Pericardium fibroblast (primary cell): ENCODE measurements at places on chromosomes 3 and 15. TPM values are rescaled to one million over a fixed set of nuclear protein-coding genes. Genes with fewer than 3 reads are reported as not detected.

ZNF385D gene
- total RNA-seq = 0.60 and 0.70 TPM in 2 replicates

BBS4 gene
- 11.6 and 29.6 TPM in 2 replicates for total RNA-seq

PLA2G4F gene
- total RNA-seq = not detected in 2 replicates

IL20RB gene
- 2.8 and 7.8 TPM in 2 replicates for total RNA-seq

IL17RD gene
- 5.4 and 27.3 TPM in 2 replicates for total RNA-seq

TM4SF4 gene
- not detected in 2 replicates for total RNA-seq

SLC2A2 gene
- total RNA-seq = not detected in 2 replicates

FETUB gene
- not detected in 2 replicates for total RNA-seq

GPR149 gene
- not detected in 2 replicates for total RNA-seq

HTR3E gene
- not detected in 2 replicates for total RNA-seq

STRIT1 gene
- total RNA-seq = not detected in 2 replicates

CISH gene
- total RNA-seq = 3.1 and 5.0 TPM in 2 replicates

SGO1 gene
- total RNA-seq = 0.47 and 1.4 TPM in 2 replicates

TRAT1 gene
- not detected in 2 replicates for total RNA-seq

HRH1 gene
- 4.0 and 7.5 TPM in 2 replicates for total RNA-seq

TMEM40 gene
- not detected in 2 replicates for total RNA-seq

AMOTL2 gene
- 188 and 284 TPM in 2 replicates for total RNA-seq

PPP1R2 gene
- 18.6 and 49.7 TPM in 2 replicates for total RNA-seq

PRSS50 gene
- total RNA-seq = not detected in 2 replicates

CACNA2D2 gene
- 0.12 TPM in 1 of 2 replicates, not detected in the other for total RNA-seq

ALDH1L1 gene
- 4.9 and 12.6 TPM in 2 replicates for total RNA-seq

PLCH1 gene
- not detected in 2 replicates for total RNA-seq

TMEM207 gene
- total RNA-seq = not detected in 2 replicates

NANOGP8 gene
- not detected in 2 replicates for total RNA-seq

SPESP1 gene
- total RNA-seq = 3.7 and 4.8 TPM in 2 replicates

GADL1 gene
- total RNA-seq = not detected in 2 replicates

STXBP5L gene
- total RNA-seq = 0.70 TPM in 1 of 2 replicates, not detected in the other

LRIG1 gene
- total RNA-seq = 4.9 and 6.7 TPM in 2 replicates

SLC28A1 gene
- not detected in 2 replicates for total RNA-seq

ENTPD3 gene
- not detected in 2 replicates for total RNA-seq

CLDN11 gene
- 257 and 430 TPM in 2 replicates for total RNA-seq

C3orf85 gene
- total RNA-seq = not detected in 2 replicates

IL5RA gene
- total RNA-seq = not detected in 2 replicates

LTK gene
- not detected in 2 replicates for total RNA-seq

SCG3 gene
- total RNA-seq = under 0.01 TPM in 1 of 2 replicates, not detected in the other

ZNF662 gene
- 0.82 and 1.4 TPM in 2 replicates for total RNA-seq

TERC gene
- 147 TPM in 2 replicates for total RNA-seq

GOLGA8K gene
- not detected in 2 replicates for total RNA-seq

NEK10 gene
- total RNA-seq = 0.51 and 2.1 TPM in 2 replicates

ZNF860 gene
- total RNA-seq = 0.26 and 0.35 TPM in 2 replicates

CFAP44 gene
- 0.70 and 2.2 TPM in 2 replicates for total RNA-seq

GNAT1 gene
- total RNA-seq = not detected in 2 replicates

STOML1 gene
- total RNA-seq = 15.2 and 16.8 TPM in 2 replicates

AQP9 gene
- under 0.01 TPM in 1 of 2 replicates, not detected in the other for total RNA-seq

USP8 gene
- total RNA-seq = 31.5 and 32.7 TPM in 2 replicates

TRAK1 gene
- 15.7 and 27.9 TPM in 2 replicates for total RNA-seq

DAZL gene
- total RNA-seq = not detected in 2 replicates

RPUSD2 gene
- 6.1 and 8.5 TPM in 2 replicates for total RNA-seq

SLC35G2 gene
- total RNA-seq = 6.3 and 9.8 TPM in 2 replicates

ANKDD1A gene
- 2.0 and 11.7 TPM in 2 replicates for total RNA-seq

GOLGA8G gene
- not detected in 2 replicates for total RNA-seq

IL17RB gene
- total RNA-seq = not detected in 2 replicates

CAND2 gene
- 2.3 and 6.0 TPM in 2 replicates for total RNA-seq

PP2D1 gene
- total RNA-seq = not detected in 2 replicates

IGDCC3 gene
- 0.26 TPM in 1 of 2 replicates, not detected in the other for total RNA-seq

CNTN3 gene
- total RNA-seq = 0.23 and 1.5 TPM in 2 replicates

HGD gene
- 3.3 TPM in 1 of 2 replicates, not detected in the other for total RNA-seq

TMEM41A gene
- 10.6 and 12.8 TPM in 2 replicates for total RNA-seq

NSMCE3 gene
- total RNA-seq = 9.6 and 12.3 TPM in 2 replicates

SKOR1 gene
- total RNA-seq = under 0.01 and 0.17 TPM in 2 replicates
